Eye (tissue), 1 donor: ENCODE measurements at places on chromosomes 11 and 22.

DNA sequence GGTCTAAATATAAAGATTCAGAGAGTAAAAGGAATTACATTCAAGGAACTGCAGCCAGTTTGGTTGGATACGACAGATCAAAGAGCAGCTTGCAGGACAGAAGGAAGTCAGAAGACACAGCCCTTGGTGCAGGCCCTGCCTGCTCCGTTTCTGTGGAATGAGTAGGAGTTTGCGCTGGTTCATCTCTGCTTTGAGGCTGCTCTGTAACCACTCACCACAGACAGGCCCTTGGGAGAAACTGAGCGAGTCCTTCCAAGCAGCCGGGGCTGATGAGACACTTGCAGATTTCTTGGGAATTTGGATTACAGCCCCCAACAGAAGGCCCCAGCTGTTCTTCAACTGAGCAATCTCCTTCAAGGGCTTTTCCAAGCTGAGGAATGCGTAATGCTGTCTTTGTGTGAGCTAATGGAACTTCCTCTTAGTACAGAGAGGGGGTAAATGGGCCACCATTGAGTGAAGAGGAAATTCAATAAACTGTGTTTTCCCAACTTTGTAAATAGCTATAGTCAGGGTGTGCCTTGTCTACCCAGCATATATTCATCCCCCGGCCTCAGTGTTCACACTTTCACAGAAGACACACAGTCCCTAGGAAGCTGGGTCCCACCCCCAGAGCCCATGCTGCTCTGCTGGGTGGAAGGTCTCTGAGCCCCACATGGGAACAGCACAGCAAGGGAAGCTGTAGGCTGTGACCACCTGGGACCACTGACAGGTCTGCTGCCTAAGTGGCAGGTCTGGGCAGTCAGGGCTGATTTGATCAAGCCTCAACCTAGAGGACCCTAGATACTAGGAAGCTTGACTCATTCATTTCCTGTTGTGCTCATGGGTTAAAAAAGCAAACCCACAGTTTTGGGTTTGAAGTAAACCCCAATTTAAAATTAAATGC, 16.6 kb downstream of the IL10RA start:
- peak; percentile 57 for DNase-seq

GRCh38 chr11:107801641-107802040, 56.9 kb downstream of the SLC35F2 start:
- no peak for DNase-seq

GRCh38 chr11:1252371-1253102, 29.7 kb downstream of the MUC5B start:
- DNase-seq: no peak

GRCh38 chr11:67452141-67452952, at the start of gene GPR152:
TSS of gene GPR152 (minus strand) at chr11:67452729. CDS start at chr11:67452724, 5 bp downstream.
- DNase-seq: no peak

DNA sequence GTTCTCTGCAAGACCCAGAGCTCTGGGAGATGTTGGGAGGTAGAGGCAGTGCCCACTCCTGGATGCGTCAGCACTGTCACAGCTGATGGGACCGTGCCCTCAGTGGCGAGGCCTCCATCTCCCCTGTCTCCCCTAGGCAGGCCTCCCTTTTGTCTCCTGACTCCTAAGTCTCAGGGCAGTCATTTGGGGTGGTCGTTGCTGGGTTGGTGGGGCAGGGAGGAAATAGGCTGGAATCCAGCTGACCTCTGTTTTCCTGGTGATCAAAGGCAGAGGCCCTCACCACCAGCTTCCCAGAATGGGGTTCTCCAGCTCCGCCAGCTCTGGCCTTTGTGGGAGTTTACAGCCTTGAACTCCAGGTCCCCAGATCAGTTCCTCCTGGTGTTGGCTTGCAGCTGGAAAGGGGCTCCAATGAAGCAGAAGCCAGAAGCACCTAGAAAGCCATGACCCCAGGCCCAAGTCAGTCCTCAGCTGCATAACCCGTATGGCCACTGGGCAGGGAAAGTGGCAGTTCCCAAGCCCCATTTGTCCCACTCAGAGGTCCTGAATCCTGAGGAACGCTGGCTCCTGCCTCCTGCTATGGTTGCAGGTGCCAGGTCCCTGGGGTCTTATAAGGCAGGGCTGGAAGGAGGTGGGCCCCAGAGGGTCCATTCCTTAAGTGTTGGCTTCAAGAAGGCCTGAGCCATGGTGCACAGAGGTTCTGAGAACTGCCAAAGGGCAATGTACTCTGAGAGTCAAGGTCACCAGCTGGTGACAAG, 7.3 kb upstream of the FXYD2 start:
- no peak for DNase-seq

DNA sequence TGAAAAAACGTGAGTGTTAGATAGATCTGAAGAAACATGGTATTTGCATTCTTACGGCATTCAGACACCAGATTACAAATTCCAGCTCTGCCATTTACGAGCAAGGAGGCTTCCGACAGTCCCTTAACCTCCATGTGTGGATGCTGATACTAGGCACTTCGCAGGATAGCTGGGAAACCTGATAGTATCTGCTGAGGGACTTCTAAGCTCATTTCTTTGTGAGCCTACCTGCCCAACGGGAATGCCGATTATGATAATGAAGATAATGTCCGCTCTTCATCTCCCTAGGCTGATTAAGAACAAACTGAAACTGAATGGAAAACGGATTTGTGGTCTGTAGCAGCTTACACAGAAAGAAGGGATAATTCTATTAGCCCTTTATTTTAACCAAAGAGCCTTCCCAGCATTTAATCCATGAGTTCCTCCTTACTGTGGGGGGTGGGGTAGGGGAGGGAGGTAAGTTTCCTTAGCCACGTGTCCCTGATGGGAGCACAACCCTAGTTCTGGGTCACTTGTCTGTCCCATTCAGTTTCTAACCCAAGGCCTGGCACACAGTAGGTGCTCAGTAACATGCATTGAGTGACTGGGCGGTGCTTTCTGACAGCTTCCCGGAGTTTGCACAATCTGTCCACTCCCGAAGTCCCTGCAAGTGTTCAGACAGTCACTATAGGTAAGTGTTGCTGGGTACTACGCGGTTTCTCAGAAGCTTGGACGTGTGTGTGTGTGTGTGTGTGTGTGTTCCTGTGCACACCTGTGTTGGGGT, 39.2 kb downstream of the CD6 start:
- DNase-seq: no peak

DNA sequence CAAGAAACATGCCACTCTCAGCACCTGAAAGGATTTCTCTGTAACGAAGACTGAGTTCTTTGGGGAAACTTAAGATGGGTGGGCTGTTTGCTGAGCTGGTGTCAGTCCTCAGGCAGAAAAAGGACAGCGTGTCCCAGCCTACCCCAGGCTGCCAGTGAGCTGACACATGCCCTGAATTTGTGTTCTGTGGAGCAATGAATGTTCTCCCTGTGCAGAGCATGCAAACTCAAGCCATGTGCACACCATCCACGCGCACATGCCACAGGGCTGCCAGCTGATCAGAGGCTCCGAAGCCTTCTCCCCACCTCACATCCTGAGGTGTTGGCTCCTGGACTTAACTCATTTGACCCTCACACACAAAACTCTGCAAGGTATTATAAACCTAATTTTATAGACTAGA, 104.9 kb downstream of the KCNC1 start:
- DNase-seq: no peak
